Endodermal cell (in vitro differentiated cells): ENCODE measurements at places on chromosomes 3 and 15.

GRCh38 chr15:55290528-55291057 is 980 bp upstream of the RAB27A start:
- peak; percentile 96 for DNase-seq

DNA sequence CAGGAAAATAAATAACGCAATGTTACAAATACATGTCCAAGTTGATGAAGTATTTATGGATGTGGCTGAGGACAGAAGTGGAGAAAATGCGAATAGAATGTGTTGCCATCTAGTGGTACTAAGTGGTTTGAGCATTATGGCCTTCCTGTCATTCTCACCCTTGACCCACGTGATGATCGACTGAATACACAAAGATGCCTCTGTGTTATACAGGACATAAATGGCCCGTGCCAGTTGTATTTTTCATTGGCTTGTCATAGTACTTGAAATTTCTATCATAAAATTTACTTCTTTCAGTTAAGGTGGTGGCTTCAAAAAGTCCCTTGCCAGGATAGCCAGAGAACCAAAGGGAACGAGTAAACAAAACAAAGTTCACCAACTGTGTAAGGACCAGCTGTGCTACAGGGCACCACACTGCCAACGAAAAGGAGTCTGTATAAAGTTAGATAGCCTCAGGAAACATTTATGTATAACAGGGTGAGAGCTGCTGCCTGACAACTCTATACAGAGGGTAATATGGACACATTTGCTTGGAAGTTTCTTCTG is 103.7 kb downstream of the MYH15 start:
- no peak for DNase-seq

DNA sequence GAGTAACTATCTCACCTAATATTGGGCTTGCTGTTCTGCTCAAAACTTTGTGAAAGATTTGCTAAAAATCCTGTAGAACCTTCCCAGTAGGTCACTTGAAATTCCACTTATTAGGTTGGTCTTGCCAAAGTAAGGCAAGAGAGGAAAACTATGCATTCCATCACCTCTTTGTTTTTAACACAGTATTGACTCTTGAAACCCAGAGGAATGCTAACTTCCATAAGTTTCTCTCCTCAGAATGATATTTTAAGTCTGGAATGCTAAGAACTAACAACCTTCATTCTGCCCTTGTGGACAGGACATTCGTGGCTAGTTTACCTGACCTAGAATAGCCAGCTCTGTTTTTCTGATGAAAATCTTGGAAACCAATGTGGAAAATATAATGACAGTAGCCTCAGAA is 154.5 kb downstream of the TMCO5A start:
- DNase-seq, result no peak

DNA sequence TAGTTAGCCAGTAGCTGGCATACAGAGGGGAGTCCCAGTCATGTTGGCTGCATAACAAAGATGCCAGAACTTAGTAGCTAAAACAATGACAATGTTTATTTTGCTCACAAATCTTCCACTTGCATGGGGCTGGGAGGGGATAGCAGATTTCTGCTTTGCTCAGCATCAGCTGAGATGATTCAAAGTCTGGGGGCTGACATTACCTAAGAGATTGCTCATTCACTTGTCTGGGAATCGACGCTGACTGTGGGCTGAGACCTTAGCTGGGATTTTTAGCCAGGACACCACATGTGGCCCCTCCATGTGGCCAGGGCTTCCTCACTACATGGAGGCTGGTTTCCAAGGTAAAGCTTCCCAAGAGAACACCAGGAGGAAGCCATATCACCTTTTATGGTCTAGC is 12.7 kb upstream of the CFAP100 start:
- no peak for DNase-seq

DNA sequence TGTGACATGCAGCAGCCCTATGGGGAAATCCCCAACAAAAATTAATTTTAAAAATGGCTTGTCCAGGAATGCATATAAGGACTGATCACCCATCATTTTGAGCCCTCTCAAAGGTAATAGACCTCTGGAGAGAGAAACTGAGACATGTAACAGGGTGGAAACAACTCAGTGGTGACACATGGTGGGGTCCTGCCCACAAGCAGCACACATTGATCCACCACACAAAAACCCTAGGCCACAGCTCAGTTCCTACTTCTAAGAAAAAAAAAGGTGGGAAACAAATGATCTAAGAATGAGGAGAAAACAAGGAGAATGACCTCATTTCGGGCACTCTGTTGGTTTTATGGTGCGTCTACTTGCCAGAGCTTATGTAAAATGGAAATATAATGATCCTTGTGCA is 1.9 kb upstream of the SLC41A3 start:
- no peak for DNase-seq

- DNase-seq, result no peak
Observed at GRCh38 chr3:188076176-188076575, 77.8 kb upstream of the LPP start.

- no peak for DNase-seq
Observed at GRCh38 chr15:83327041-83327440, 42.6 kb upstream of the BNC1 start.

DNA sequence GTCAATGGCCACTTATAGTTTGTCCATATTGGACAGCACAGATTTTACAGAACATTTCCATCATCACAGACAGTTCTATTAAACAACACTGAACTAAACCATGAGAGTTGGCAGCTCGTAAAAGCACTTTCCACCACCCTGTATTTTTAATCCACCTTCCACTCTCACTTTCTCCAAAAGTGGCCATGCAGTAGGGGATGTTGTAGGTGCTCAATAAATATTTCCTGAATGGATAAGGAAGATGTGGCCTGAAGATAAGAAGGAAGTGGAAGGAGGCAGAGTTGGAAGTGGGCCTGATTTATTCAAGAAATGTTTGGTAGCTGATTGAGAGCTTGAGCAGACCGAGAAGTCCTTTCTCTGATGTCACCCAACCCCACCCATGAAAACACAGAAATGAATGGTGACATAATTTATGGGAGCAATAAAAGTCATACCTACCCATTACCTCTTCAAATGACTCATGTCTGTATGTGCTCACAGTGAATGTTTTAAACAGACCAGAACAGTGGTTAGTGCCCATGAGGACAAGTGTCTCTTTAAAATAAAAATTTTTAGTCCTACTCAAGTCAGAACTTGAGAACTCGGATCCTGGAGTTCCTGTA is 39.6 kb upstream of the CTNNB1 start:
- no peak for DNase-seq

GRCh38 chr3:74633021-74633420 is 18.6 kb upstream of the CNTN3 start:
- no peak for DNase-seq

DNA sequence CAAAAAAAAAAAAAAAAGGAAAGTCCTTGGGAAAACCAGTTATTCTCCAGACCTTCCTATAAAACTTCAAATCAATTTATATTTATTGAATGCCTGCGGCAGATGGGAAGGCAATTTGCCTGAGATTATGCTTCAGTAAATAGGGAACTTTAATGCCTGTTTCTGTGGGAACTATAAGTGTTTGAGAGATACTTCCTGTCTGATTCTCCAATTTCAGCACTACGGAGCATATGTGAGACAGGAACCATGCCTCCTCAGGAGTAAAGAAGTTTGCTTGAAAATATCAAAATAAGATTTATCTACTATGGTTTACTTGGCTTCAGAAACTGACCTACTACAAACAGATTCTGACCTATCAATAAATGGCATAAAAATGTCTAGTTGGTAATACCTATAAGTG is 135.5 kb downstream of the CBLB start:
- DNase-seq, result no peak

DNA sequence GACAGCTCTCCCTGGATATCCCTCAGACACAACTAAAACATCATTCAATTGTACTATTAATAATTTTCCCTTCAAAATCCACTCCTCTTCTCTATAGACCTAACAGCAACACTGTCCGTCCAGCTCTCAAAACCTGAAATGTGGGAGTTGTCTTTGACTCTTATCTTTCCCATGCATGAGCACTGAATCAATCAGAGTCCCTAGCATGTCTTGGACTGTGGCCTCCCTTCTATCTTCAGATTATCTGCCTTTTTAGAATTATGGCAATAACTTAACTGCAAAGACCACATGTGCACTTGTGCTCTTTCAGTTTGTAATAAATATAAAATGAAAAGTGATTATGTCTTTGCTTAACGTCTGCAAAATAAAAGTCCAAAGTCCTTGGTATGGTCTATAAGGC is 107.0 kb downstream of the UBE3A start:
- DNase-seq, result no peak

DNA sequence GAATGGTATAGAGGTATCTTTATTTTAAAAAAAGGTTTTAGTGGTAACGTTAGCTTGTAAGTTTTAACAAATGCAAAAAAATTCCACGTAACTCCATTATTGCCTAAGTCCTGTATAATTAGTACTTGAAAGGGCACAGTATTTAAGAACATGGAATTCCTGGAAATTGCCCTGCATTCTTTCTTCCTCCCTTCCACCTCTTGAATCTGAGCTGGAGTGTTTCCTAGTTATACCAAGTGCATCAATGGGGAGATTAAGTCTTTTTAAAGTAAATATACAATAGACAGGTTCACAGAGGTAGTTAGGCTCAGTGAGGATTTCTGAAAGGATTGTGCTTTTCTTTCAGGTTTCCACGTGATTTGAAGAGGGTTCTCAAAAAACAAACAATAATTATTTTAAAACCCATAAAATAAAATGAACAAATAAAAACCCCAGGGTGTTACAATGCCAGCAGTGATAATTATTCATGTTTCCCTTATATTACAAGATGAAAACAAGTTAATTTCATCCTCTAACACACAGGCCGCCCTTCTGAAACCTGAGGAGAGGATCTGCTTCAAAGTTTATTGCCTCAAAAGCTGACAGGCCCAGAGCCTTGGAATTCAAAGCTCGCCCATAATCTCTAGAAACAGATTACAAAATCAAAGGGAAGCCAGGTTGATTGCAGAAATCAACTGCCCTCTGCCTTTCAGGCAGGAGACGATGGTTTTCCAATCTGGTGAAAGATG is 128.8 kb upstream of the LMOD3 start:
- no peak for DNase-seq

GRCh38 chr3:171094411-171094810 is 67.9 kb upstream of the SLC2A2 start:
- DNase-seq, result no peak

- no peak for DNase-seq
Observed at GRCh38 chr3:62531981-62532380, 158.6 kb upstream of the FEZF2 start.

GRCh38 chr3:140902791-140903190 is 38.8 kb upstream of the SLC25A36 start:
- no peak for DNase-seq

GRCh38 chr3:9778143-9779074 is 8.7 kb upstream of the CAMK1 start:
- no peak for DNase-seq

GRCh38 chr15:69161878-69162213 is 1.4 kb downstream of the GLCE start:
- no peak for DNase-seq

DNA sequence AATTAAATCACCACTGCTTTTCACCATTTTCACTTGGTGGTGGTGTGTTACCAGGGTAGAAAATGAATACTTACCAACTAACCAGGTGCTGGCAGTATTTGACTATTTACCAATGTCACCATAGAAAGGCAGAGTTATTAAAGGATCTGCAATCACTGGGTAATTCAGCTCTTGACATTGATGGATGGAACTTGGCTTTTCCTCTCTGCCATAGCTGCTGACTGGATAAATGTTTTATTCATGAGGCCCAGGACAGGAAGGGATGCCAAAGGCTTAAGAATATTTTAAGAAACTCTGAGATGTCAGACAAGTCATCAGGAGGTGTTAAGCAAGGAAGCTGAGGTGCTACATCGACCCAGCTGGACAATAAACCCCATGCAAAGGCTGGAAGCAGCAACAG is 495.5 kb upstream of the CFAP20DC start:
- DNase-seq, result no peak

- no peak for DNase-seq
Observed at GRCh38 chr3:77191640-77192039, 151.7 kb downstream of the ROBO2 start.

GRCh38 chr15:70099167-70099966 is 1.6 kb upstream of the TLE3 start:
- peak; percentile 100 for DNase-seq

DNA sequence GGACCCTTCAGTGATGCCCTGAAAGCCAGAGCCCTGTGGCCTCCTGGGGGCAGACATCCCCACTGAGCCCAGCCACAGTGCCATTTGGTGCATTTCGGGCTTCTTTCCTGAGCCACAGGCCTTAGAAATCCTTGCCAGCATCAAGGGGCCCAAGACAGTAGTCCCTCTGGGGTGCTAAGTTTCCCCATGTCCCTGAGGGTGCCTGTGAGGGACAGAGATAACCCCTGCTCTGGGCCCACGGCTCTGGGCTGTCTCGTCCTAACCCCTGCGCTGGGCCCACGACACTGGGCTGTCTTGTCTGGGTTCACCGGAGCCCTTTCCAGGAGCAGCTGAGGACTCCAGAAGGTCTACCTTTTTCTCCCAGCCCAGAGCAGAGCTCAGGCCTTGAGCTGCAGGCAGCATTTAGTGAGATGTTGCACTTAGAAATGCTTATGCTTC is 45.1 kb upstream of the FGD5 start:
- peak; percentile 47 for DNase-seq

- DNase-seq, result no peak
Observed at GRCh38 chr3:133851266-133851906, 44.3 kb downstream of the RAB6B start.

DNA sequence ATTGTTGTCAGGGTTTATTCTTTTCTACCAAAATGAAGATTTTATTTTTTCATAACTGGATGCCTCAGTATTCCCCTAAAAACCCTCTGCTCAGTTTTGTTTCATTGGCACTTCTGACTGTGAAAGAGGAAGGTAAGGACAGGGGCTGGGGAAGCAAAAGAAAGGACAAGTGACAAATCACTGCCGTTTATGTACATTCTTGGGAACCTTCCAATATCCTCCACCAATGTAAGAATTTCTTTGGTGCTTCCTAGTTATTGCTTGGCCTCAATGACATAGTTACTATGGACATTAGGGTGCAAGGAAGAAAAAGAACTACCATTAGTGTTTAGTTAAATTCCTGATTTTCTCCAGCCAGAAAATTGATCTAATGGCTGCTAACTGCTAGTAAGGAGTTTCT is 131.0 kb upstream of the C15orf61 start:
- DNase-seq, result no peak

GRCh38 chr3:124584552-124585391 is 145.5 kb upstream of the UMPS start:
- peak; percentile 94 for DNase-seq

- DNase-seq, result no peak
Observed at GRCh38 chr3:89506462-89507103, 399.2 kb downstream of the EPHA3 start.

- DNase-seq, result no peak
Observed at GRCh38 chr3:51734572-51734907, 27.7 kb downstream of the GRM2 start.

DNA sequence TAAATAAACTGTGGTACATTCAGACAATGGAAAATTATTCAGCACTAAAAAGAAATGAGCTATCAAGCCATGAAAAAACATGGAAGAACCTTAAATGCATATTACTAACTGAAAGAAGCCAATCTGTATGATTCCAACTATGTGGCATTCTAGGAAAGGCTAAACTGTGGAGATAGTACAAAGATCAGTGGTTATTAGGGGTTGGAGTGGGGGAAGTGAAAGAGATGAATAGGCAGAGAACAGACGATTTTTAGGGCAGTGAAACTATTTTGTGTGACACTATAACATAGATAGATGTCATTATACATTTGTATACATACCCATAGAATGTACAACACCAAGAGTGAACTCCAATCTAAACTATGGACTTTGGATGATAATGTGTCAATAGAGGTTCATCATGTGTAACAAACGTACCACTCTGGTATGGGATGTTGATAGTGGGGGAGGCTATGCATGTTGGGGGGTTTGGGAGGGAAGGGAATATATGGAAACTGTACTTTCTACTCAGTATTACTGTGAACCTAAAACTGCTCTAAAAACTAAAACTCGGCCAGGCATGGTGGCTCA is 29.0 kb downstream of the RAB27A start:
- DNase-seq, result no peak
